ENCODE measurements at places on chromosomes 11 and 22.

- no peak for DNase-seq
Measured at GRCh38 chr11:837189-837989, 4.6 kb downstream of the CD151 start.

GRCh38 chr11:122509091-122509490, 146.4 kb upstream of the UBASH3B start:
- no peak for DNase-seq

- no peak for DNase-seq
Measured at GRCh38 chr11:121630041-121630440, 177.3 kb upstream of the SORL1-AS1 start.

- DNase-seq: no peak
Measured at GRCh38 chr11:6300325-6300724, 20.0 kb downstream of the CAVIN3 start.

GRCh38 chr11:118147502-118147901, 5.1 kb downstream of the SCN4B start:
- DNase-seq: no peak

DNA sequence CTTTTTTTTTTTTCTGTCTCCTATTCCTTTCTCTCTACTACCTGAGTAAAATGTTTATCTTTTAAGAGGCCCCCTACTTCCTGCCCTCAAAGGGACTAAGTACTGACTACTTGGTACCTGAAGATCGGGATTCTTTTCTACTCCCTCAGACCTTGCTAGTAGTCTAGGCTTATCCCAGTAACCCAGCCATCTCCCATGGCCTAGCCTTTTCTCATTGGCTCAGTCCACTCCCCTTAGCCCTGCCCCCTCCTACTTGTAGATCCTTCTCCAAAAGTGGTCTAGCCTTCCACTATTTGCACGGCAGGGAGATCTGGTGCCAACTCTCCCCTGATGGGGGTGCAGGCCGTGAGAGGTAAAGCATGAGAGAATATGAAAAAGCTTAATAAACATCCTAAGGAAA, 133.7 kb downstream of the RCN1 start:
- no peak for DNase-seq

DNA sequence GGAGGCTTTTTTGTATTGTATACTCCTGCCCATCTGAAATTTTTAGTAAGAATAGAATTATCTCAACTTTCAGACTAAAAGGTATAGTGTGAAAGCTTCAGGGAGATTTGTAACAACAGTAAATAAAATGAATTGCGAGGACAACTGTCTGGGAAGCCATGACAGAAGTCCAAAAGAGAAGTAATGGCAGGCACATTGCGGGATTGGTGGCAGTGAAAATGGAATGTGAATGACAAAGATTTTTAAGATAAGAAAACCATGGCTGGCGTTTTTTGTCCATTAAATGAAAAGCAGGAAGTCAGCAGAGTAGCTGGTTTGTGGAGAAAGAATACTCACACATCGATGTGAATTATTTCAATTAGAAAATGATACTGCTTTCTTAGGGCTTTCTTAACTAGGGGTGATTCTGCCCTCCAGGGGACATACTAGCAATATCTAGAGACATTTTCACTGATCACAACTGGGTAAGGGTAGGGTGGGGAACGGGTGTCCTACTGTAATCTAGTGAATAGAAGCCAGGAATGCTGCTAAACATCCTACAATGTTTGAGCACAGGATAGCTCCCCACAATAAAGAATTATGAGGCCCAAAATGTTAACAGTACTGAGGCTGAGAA, 1.6 kb downstream of the NPAT start:
- DNase-seq: no peak
